ENCODE measurements at places on chromosomes 5 and 9.
A peak's percentile ranks its signal among the peaks of the same experiment; 100 is the strongest.

GRCh38 chr5:138032028-138032571, 779 bp downstream of the FAM13B start:
- peak; percentile 80 for DNase-seq

- no peak for DNase-seq
These were observed 198.0 kb downstream of the GNA14 start for GRCh38 chr9:77450085-77450475.

GRCh38 chr9:93198117-93198837, 14.3 kb downstream of the WNK2 start:
- peak; percentile 65 for DNase-seq

GRCh38 chr5:43854697-43855292, 251.8 kb downstream of the NNT start:
- no peak for DNase-seq

- no peak for DNase-seq
These were observed 585.2 kb downstream of the ACTL7B start for GRCh38 chr9:108270561-108270960.

GRCh38 chr9:85676790-85677189, 65.0 kb downstream of the AGTPBP1 start:
- no peak for DNase-seq
